ENCODE measurements at places on chromosomes 6 and 20. TPM values are rescaled to one million over a fixed set of nuclear protein-coding genes. Genes with fewer than 3 reads are reported as not detected.

- no peak for DNase-seq
Measured at GRCh38 chr6:3510617-3511016, 53.8 kb upstream of the SLC22A23 start.

DNA sequence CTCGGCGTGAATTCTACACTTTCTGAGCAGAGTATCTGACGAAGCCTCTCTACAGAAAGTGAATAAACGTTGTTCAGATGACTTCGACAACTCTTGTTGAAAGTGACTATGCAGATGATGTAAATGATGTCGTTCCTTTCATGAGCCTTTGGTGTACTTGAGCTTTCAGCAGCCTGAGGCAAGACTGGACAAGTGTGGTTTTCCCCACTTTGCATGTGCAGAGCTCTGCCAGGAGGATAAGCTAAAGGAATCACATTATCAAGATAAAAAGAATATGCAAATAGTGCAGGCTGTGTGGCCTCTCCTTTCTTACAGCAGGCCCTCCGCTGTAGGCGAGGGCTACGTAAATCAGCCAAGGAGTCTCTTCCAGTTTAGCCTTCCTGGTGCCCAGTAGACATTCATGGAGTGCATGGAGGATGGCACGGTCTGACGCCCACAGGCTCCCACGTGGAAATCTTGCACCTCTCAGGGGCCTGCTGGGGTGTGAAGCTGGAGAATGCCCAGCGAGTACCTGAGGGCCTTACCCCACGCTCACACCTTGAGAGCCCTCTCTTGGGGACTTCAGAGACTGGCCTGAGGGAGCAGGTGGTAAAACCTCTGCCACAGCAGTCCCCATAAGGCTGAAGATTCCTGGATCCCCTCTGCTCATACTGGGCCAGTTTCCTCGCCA lies 54.9 kb downstream of the RPP40 start:
- no peak for DNase-seq

DNA sequence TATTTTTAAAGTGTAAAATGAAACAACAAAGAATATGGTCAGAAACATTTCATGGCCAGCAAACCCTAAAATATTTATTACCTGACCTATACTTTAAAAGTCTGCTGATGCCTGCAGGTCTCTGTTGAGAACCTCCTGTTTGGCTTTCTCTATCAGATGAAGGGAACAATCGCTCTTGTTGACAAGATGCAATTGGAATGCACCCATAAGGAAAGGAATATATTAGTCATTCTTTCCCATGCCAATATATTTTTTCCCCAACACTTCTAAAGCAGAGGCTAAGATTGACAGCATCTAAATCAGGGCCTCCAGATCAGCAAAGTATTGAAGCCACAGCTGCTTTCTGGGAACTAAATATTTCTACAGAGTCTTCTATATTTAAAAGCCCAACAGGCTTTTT lies 897.8 kb downstream of the EPHA7 start:
- no peak for DNase-seq

DNA sequence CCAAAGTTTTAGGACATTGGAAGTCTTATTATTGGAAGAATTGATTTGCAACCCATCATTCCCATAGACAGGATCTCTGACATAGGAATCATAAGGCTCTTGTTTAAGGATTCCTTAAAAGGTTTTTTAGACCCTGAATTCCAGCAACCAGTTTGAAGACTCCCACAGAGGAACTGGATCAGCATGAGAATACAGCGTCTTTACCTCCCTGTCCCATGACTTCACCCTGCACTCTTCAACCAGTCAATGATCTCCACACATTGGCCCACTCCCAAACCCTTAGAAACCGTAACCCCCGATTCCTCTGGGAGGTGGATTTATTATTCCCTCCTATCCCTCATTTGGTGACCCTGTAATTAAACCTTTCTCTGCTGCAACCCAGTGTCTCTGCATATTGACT lies 150.7 kb upstream of the PLCB4 start:
- no peak for DNase-seq

GRCh38 chr6:137678451-137678850 lies 184.3 kb upstream of the OLIG3 start:
- no peak for DNase-seq

- DNase-seq: no peak
Measured at GRCh38 chr20:50844430-50845100, 49.7 kb downstream of the BCAS4 start.

- DNase-seq: no peak
Measured at GRCh38 chr20:13422637-13423036, 201.6 kb downstream of the ISM1 start.

DNA sequence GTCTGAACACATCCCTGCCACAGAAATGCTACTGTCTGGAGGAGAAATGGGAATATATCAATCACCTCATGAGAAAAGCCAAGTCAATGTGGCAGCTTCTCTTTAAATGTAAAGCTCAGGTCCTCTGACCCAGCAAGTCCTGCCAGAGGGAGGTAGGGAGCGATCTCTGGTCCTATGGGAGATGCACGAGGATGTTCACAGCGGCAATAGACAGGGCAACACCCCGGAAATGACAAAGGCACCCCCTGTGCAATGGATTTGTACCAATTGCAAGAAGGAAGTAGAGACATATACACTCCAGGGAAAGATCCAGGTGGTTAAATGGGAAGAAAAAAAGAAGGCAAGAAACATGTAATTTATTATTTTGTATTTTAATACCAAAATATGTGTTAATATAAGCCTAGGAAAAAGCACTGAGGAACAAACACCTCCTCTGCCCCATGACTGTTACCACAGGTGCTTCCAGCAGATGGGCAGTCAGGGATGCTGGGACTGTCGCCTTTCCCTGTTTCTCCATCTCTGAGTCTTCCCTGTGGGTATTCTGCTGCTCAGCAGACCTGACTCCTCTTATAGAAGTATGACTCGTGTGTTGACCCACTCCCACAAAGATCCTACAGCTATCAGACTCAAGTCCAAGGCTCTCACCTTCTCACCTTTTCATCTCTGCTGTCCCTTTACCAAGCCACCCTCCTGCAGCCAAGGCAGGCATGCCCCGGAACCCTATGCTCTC lies 20.8 kb downstream of the ATP9A start:
- no peak for DNase-seq

DNA sequence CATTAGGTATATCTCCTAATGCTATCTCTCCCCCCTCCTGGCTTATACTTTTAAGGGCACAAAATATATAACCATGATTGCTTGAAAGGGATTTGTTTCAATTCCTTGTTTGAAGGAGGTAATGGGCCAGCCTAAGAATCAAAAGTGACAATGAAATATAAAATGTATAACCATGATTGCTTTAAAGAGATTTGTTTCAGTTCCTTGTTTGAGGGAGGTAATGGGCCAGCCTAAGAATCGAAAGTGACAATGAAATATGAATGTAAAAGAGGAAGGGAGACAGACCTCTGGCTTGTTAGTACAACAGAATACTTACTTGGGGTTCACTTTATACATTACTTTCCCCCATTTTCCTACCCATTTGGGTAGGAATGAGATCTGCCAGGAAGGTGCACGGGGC lies 55.5 kb downstream of the FOXC1 start:
- DNase-seq: no peak

GRCh38 chr6:130624046-130624445 lies 203.2 kb upstream of the SMLR1 start:
- no peak for DNase-seq

GRCh38 chr20:61502433-61502832 lies 250.4 kb downstream of the CDH4 start:
- DNase-seq: no peak

DNA sequence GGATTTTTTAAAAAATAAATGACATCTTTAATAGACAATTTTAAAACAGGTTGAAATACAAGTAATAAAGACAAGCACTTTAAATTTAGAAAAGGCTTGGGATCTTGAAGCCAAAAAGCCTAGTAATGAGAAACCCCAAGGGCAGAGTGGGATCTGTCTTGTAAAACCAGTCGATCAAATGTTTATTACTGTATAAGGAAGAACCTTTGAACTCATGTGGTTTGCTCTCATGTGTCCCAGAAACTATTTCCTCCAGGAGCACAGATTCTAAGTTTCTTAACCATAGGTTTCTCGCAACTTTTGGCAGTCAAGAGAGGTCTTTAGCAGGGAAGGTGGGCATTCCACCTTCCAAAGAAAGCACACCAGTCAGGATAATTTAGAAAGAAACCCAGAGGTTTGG lies 541.7 kb upstream of the BTBD3 start:
- DNase-seq: no peak

DNA sequence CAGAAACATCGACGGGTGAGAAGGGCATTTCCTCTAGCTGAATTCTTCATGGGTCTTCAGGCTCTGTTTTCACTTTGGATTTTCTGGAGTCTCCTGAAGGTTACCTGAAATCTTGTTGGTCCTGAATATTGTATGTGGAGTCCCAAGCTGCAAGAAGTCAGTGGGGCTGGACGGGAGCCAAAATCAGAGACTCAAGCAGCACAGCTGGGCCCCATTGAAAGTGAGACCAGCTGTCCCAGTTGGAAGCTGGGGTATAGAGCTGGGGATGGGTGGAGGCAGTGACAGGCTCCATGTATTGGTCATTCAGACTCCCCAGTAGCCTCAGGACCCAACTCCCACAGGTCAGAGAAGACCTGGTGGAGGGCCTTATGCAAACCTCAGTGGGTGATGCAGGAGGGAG lies 111.3 kb upstream of the MLN start:
- DNase-seq: no peak

DNA sequence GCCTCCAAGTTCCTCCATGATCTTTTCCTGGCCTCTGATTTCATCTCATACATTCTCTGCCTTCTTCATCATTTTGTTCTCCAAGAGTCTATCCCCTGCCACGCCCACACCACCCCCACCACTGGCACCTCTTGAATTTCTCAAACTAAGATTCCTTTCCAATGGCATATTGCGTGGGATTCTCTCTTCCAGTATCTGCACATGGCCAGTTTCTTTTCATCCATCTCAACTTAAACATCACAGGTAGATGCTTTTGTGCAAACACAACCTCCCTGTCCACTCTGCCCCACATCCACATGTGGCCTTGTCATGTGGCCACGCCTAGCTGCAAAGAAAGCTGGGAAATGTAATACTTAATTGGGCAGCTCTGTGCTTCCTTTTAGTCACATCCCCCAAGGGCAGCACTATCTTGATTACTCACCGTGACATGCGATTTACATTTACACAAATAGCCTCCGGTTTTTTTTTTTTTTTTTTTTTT lies 33.4 kb upstream of the ZMYND8 start:
- DNase-seq: no peak

- no peak for DNase-seq
Measured at GRCh38 chr20:14488756-14489479, 151.5 kb upstream of the FLRT3 start.

DNA sequence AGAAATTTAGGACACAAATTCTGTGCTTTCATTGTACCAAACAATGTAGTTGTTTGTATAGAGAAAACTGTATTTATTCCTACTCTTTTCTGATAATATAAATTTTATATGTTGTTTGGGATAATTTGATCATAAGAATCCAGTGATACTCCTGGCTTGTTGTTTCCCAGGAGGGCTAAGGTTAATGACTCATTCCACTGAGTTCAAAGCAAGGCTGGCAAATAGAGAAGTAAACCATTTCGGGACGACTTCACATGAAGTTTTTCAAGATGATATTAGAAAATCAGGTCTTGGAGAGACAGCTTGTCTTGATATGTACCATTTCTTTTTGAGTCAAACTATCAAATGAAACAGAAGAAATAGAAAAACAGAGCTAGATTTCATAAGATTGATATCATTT lies 326.1 kb upstream of the CNR1 start:
- DNase-seq: no peak

- peak; percentile 2 for DNase-seq
Measured at GRCh38 chr6:34511214-34511914, 44.8 kb downstream of the SPDEF start.

- no peak for DNase-seq
Measured at GRCh38 chr6:28633445-28634215, 107.9 kb downstream of the GPX5 start.

DNA sequence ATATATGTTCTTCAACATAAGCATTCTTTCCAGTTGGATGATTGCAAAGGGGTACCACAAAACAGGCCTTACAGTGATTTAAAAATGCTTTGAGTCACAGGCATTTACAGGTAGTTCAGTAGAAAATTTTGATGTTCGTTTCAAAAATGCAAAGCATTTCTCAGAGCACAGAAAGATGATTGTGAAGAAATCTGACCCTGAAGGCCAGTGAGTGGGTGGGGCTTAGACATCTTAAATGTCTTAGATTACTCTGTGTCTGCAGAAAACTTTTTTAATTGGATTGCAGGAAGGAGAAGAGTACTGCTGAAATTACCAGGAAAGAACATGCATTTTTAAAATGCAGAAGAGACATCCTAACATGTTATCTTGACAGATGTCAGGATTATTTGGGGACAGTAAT lies 268.3 kb downstream of the CDKAL1 start:
- no peak for DNase-seq

- DNase-seq: no peak
Measured at GRCh38 chr6:33960345-33961313, 156.8 kb upstream of the MLN start.

DNA sequence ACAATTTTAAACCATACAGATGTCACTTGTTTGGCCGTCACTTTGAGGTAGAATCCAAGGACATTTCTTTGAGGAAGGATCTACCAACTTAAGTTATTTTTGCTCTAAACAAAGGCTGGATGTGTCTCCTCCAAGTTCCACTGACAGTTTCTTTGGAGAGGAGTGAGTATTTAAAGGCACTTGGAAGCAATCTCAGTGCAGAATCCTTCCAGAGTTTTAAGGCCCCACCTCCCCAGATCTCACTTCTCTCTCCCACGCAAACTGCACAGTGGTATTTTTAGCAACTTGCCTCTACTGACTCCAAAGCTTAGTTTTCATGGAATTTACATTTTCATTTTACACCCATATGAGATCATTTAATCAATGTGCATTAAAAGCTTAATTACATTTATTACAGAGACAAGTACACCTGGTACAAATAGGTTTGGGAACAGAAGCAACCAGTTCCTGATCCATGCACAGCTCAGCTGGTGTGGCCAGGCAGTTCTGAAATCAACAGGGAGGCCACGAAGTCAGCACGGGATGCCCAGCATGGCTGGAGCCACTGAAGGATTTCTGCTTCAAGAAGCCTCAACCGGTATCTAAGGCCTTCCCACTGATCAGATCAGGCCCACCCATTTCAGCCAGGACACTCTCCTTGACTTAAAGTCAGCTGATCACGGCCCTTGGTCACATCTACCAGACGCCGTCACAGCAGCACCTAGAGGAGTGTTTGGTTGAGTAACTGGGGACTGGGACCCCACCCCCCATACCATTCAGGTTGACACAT lies 109.8 kb downstream of the SYCP2 start:
- no peak for DNase-seq

GRCh38 chr6:23371132-23371915 lies 754.7 kb upstream of the NRSN1 start:
- DNase-seq: no peak

- DNase-seq: no peak
Measured at GRCh38 chr6:141394125-141394536, 738.6 kb upstream of the GJE1 start.

- DNase-seq: no peak
Measured at GRCh38 chr6:2225422-2226392, 19.7 kb downstream of the GMDS start.

The TP53TG5 gene
- 0.69 TPM for total RNA-seq

The TMEM63B gene
- 42.3 TPM for total RNA-seq

The TRIM10 gene
- total RNA-seq: not detected

The CLPSL1 gene
- total RNA-seq: not detected

The HMGCLL1 gene
- 0.57 TPM for total RNA-seq

The PNLDC1 gene
- 0.49 TPM for total RNA-seq

The MYO6 gene
- total RNA-seq: 2.9 TPM

The POLH gene
- total RNA-seq: 5.2 TPM

The FOXS1 gene
- 3.8 TPM for total RNA-seq

The KCNK16 gene
- total RNA-seq: not detected

The PTCHD4 gene
- total RNA-seq: 0.19 TPM

The BFSP1 gene
- total RNA-seq: 0.30 TPM

The CASS4 gene
- total RNA-seq: 0.73 TPM

The SLPI gene
- 40.9 TPM for total RNA-seq

The LAMA4 gene
- 15.8 TPM for total RNA-seq
